Activated CD8-positive, alpha-beta memory T cell treated with anti-CD3 and anti-CD28 coated beads, Interleukin-2, amount 10 ng/mL, durations not matched to agents 7 days and 5 days (primary cell): ENCODE measurements at places on chromosomes 5 and 9. TPM values are rescaled to one million over a fixed set of nuclear protein-coding genes. Genes with fewer than 3 reads are reported as not detected.

The TRPM6 gene
- total RNA-seq: not detected

The PPP3R2 gene
- total RNA-seq: not detected

GRCh38 chr9:127467621-127468020 lies 16.3 kb downstream of the LRSAM1 start:
- no peak overlapping the region for H3K27ac ChIP-seq
- H3K27me3 ChIP-seq: no peaks in the 10 kb centered on the region
- no peak overlapping the region for H3K4me3 ChIP-seq
- no peaks in the 10 kb centered on the region for H3K4me1 ChIP-seq

- no peak overlapping the region for H3K4me3 ChIP-seq
- no peak for DNase-seq
- peaks cover 3% of the 10 kb centered on the region for H3K27me3 ChIP-seq
- peaks cover 4% of the 10 kb centered on the region for H3K4me1 ChIP-seq
- H3K27ac ChIP-seq: no peak overlapping the region
These were observed 7.6 kb downstream of the BASP1 start for GRCh38 chr5:17224858-17225511.

DNA sequence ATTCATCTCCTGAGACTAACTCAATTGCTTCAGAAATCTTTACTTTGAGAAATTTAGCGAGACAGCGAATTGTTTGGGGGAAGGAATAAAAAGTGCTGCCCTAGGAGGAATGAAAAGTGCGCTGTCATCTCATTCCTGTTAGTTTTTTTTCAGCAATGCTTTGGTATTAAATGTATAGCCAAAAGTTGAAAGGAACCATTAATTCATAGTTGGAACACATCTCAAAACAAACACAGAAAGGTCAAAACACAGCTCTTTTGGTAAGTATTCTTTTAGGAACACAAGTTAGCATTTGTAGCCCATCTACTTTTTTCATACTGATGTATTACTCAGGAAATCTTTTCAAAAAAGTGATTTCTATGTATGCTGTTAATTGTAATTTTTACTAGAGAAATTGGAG lies 109.1 kb downstream of the NNT start:
- no peaks in the 10 kb centered on the region for H3K36me3 ChIP-seq
- no peak for DNase-seq
- H3K4me1 ChIP-seq: no peaks in the 10 kb centered on the region
- no peak overlapping the region for H3K4me3 ChIP-seq
- no peak overlapping the region for H3K27ac ChIP-seq
